Caki2 (cell line): ENCODE measurements at places on chromosomes 6 and 20. TPM values are rescaled to one million over a fixed set of nuclear protein-coding genes. Genes with fewer than 3 reads are reported as not detected.

The MAN1A1 gene
- total RNA-seq = 0.70 and 1.2 TPM in 2 replicates

The TULP1 gene
- total RNA-seq = not detected in 2 replicates

The CST1 gene
- 29.3 and 53.5 TPM in 2 replicates for total RNA-seq

The OR2J3 gene
- not detected in 2 replicates for total RNA-seq

The DCDC2 gene
- 4.7 and 5.4 TPM in 2 replicates for total RNA-seq

The TCP11 gene
- 2.0 TPM in 1 of 2 replicates, not detected in the other for total RNA-seq

The SMPDL3A gene
- total RNA-seq = 7.4 and 16.5 TPM in 2 replicates

The CFAP206 gene
- total RNA-seq = 4.0 and 4.1 TPM in 2 replicates

The PRSS35 gene
- 0.09 and 0.34 TPM in 2 replicates for total RNA-seq

The KIAA0408 gene
- 0.14 TPM in 1 of 2 replicates, not detected in the other for total RNA-seq

The CST7 gene
- not detected in 2 replicates for total RNA-seq

The KIF16B gene
- total RNA-seq = 2.4 and 10.6 TPM in 2 replicates

The TTK gene
- total RNA-seq = 34.6 and 54.0 TPM in 2 replicates

The F13A1 gene
- not detected in 2 replicates for total RNA-seq

The BTNL2 gene
- total RNA-seq = not detected in 2 replicates

The SLPI gene
- total RNA-seq = 1.5 TPM in 1 of 2 replicates, not detected in the other

The SLC17A3 gene
- total RNA-seq = 1.5 and 29.5 TPM in 2 replicates

The SMOC2 gene
- total RNA-seq = 0.68 TPM in 1 of 2 replicates, not detected in the other

The IBTK gene
- total RNA-seq = 37.2 and 37.4 TPM in 2 replicates

The KIF25 gene
- not detected in 2 replicates for total RNA-seq

The MICAL1 gene
- total RNA-seq = 13.5 and 23.9 TPM in 2 replicates

The PRR18 gene
- not detected in 2 replicates for total RNA-seq

The TINAG gene
- 62.1 and 114 TPM in 2 replicates for total RNA-seq
